ENCODE measurements at places on chromosomes 16 and 17.
A peak's percentile ranks its signal among the peaks of the same experiment; 100 is the strongest.

DNA sequence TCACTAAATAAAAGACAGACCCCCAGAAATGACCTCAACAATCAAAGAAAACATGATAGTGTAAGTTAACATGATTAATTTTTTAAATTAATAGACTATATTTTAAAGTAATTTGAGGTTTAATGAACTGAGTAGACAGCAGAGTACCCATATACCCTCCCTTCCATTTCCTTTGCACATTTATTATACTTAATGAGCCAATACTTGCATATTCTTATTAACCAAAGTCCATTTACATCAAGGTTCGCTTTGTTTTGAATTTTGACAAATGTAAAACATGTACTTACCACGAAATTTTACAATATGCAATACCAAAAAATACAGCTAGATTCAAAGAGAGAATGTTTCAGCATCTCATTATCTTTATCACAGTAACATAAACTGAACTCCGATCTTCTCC is 72.7 kb downstream of the KANSL1 start:
- DNase-seq, result no peak

- DNase-seq, result no peak
Measured at GRCh38 chr16:14284930-14285512, 213.9 kb downstream of the MRTFB start.

DNA sequence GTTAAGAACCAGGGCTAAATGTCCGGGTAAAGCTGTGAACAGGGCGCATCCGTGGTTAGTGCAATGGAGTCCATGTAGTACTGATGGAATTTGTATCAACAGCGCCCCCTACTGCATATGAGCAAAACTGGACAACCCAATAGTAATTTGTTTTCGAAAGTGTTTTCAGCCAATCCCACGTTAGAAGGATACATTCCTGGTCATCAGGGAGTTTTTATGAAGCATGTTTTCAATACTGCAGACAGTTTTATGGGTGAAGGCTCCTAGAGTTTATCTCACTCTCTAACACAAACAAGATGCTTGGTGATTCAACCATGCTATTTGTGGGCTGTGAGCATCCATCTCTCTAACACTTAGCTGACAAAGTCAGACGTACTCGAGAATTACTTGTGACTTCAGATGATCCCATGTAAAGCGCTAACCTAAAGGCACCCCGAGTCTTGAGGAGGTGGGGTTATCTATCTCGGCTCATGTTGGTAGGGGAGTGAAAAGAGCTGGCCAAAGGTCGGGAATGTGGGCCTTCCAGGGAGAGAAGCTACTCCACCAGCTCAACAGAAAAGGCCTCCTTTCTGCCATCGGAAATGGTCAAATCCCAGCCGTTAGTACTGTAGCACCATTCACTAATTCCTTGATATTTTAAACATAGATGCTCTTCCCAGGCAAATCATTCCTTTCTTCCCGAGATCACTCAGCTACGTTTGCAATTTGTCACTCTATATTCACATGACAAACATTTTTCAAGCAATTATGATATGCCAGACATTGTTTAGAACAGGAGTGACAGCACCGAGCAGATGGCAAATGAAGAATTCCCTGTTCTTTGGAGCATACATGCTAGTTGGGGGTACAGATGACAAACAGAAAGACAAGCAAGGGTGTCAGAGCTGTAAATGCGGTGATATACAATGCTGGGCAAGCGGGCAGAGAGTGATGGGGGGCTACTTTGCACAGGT is 46.9 kb upstream of the HNF1B start:
- peak; percentile 65 for DNase-seq

DNA sequence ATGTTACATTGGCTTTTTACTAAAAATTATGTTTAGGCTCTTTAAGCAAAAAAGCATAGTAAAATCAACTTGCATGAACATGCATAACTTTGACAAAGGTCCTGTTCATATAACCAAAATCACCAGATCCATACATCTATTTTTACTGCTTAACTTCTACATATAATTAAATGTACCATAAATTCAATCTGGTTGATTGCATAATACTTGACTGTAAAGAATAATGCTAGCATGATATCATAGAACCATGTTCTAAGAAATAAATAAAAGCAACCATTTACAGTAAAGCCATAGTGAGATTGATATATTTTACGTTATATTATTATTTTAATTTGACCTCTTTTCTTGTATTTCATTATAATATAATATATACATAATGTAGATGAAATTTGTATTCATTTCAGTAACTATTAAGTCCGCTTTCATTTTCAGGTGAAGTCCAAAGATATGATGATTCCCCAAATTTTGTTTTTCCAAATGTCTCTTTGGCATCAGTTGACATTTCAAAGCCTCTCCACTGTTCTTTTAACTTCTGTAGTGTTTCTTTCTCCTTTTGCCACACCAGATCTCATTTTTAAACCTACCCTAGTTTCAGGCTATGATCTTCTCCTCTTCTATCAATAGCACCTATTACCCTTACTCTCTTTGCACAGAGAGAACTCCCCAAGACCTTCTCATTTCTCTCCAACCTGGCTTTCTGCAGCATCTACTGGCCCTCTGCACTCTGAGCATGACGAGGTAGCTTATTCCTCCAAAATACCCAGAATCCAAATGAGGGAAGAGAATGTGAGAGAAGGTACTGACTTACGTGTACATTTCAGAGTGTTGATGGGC is 1.8 kb downstream of the APOH start:
- DNase-seq, result no peak

DNA sequence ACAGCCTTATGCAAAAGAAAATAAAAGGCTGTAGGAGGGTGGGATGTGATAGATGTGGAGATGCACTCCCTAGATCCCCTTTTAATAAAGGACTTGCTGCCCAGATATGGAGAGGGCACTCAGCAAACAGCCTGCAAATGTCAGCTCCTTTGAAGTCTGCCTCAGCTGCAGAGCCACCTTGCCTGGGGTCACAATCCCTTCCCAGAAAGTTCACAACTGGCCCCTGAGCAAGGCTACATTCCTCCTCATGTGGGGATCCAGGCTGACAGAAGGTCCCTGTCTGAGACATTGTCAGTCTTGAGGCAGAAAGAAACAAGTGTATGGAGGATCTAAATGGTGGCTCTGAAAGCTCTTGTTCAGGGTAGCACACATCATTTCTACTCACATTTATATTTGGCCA is 36.1 kb downstream of the SLFN11 start:
- DNase-seq, result no peak

DNA sequence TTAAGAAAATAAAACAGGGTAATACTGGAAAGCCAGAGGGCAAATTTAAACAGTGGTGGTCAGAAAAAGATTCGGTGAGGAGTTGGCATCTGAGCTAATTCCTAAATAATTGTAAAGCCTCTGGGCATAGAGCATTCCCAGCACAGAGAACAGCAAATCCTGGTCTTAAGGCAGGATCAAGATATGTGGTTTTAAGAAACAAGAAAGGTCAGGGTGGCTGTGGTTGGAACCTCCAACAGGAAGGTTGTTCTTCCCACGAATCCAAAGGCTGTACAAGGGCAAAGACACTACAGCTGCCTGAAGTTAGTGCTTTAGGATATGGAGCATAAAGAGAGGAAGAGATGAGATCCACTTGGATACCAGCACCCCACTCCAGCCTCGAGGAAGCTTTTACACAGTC is 114.6 kb downstream of the ZNF18 start:
- no peak for DNase-seq

DNA sequence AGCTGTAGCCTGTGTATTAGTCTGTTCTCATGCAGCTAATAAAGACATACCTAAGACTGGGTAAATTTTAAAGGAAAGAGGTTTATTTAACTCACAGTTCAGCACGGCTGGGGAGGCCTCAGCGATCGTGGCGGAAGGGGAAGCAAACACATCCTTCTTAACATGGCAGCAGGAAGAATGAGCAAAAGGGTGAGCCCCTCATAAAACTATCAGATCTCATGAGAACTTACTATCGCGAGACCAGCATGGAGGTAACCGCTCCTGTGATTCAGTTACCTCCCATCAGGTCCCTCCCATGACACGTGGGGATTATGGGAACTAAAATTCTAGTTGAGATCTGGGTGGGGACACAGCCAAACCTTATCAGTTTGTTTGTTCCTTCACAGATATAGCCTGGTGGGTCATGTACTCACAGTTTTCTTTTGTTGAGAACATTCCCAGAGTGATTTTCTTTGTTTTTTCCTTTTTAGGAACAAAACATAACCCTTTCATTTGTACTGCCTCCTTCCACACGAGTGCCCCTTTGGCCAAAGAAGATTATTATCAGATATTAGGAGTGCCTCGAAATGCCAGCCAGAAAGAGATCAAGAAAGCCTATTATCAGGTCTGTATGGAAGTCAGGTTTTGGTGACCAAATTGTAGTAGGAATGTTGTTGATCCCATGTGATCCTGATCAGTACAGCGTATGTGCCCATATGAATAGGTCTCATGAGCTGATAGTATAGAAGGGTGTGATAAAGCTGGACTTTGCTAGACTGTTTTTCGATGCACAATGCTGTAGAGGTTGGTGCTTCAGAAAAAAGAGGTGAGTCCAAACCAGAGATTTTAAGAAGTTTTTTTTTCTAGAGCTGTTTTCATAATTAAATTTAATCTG is 8.5 kb downstream of the DNAJA3 start:
- no peak for DNase-seq

DNA sequence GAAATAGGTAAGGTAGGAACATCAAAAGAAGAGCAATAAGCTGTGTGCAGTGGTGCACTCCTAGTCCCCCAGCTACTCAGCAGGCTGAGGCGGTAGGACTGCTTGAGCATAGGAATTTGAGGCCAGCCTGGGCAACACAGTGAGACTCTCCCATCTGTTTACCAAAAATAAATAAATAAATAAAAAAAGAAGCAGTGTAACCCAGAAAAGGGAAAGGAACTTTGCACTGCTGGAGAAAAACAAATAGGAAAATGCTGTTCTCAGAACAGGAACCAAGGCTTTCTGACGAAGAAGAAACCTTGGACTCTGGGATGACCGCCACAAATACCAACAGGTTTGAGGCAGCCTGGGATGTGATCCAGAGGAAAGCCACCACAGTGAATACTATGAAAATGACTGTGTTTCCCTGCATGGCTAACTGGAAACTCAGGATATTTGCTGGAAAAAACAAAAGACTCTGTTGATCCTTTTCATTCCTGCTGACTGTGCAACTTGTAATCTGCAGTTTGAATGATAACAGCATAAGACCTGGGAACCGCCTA is 41.2 kb downstream of the TTC19 start:
- no peak for DNase-seq

DNA sequence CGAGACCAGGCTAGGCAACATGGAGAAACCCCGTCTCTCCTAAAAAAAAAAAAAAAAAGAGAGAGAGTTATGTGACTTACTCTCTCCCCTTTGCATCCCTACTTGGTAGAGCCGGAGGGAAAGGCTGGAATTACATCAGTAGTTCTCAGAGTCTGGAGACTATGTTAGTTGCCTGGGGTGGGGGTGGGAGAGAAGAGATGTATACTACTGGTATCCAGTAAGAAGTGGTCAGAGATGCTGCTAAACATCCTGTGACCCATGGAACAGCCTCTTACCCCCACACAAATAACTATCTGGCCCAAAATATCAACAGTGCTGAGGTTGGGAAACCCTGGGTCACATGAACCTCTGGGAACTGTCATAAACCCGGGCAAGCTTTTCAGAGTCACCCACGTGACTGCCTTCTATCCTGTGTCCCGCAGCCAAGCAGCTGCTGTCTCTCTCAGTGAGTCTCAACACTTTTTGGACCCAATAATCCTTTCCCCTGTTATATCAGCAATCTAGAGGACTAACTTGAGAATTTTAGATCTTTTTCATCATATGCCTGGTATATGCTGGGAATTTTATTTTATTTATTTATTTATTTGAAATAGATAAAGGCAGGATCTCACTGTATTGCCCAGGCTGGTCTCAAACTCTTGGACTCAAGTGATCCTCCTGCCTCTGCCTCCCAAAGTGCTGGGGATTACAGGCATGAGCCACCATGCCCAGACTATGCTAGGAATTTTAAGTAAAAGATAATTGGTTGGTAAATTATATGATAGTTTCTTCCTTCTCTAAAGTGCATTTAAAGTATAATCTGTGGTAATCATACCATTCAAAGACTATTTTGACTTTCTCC is 8.7 kb downstream of the EIF1 start:
- no peak for DNase-seq

- no peak for DNase-seq
Measured at GRCh38 chr17:75959051-75959838, 18.4 kb upstream of the FBF1 start.

- no peak for DNase-seq
Measured at GRCh38 chr16:88774544-88775393, 10.3 kb downstream of the PIEZO1 start.

- no peak for DNase-seq
Measured at GRCh38 chr17:285751-286422, 66.7 kb downstream of the RPH3AL start.

DNA sequence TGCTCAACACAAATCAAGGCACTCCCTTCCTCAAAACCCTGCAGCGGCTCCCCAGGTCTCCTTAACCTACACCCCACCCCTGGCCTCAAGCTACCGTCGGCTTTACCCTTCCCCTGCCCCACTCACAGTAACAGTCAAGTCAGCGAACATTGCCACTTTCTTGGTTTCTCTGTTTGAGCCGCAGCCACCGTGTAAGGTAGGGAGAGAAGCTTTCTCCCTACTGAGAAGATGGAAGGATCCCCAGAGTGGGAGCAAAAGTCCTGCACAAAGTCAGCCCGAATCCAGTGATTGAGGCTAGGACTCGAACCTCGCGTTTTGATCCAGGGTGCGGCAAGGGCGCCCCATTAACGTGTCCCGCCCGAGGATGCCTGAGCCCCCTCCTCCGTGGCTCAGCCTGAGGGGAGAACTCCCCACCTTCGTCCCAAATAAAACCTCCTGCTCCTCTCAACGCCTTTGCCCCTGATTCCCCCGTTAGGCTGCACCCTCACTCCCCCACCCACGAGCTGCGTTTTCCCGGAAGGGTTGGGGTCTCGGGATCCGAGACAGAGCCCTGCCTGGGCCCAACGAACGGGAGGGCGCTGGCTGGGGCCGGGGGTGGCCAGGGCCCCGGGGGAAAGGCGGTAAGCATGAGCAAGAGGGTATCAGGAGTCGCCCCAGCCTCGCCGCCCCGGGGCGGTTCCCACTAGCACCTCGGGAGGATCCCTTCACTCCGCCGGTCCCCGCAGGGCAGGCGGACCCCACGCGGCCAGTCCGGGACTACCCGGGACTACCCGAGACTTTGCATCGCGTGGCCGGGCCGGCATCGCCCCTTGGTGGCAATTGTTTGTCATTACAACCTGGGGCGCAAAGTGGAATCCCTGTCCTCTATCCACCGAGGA is 9.9 kb upstream of the NAGS start:
- DNase-seq, result peak; percentile 82
